ENCODE measurements at places on chromosomes 3 and 15. TPM values are rescaled to one million over a fixed set of nuclear protein-coding genes. Genes with fewer than 3 reads are reported as not detected.

PRKCD gene
- 27.3 TPM for total RNA-seq

DNA sequence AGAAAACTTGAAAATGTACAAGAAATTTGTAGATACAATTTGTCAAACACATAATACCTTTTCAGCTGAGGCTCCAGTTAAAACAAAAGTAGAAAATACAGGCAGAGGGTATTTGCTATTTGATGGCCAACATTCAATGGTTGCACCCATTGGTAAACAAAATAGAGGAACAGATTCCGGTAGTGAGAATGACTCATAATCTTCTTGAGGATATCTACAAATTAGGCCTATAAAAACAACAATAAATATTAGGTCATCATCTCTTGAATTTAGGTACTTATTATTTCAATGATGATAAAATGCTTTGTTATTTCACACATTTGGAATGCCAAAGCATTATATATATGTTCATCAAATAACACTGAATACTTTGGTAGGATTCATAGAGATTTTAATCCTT, 53.4 kb downstream of the DENND4A start:
- no peak for DNase-seq

DNA sequence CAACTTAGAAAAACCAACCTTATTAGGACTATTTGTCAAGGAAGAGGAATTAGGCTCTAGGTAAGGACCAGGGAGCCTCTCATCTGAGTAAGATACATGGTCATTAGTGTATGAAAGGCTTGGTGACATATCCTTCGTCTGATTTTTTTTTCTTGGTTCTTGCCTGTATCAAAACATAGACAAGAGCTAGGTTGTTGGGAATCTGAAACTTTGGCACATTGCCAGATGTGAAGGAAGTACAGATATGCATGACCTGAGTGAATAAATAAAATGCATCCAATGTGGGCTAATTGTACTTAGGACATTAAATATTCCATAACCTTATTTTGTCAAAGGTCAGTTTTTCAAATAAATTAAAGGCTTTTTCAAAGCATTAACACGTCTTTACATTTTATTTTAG, 151.8 kb downstream of the SYNPR start:
- DNase-seq = no peak

GPR62 gene
- total RNA-seq = not detected

DNA sequence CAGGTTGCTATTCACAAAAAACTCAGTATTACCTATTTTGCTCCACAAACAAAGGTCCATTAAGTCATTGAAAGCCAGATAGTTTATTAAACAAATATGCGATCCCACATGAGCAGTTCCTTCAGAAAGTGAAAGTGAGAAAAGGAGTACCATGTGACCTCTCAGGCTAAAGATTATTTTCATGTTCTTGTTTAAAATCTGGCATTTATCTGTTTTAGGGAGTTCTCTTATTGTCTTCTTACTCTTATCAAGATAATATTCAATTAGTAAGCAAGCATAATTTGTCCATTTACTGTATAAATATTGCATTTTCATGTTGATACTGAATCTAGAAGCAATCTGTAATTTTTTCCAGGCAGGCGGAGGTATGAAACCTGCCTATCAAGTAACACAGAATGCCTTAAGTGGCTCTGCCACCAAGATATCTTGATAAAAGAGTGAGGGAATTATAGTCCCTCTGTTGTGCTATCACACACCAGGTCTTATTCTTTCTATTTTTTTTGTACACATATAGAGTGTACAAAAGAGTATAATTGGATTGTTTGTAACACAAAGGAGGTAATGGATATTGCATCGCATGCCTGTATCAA, 20.1 kb upstream of the PLSCR5 start:
- no peak for DNase-seq

DNA sequence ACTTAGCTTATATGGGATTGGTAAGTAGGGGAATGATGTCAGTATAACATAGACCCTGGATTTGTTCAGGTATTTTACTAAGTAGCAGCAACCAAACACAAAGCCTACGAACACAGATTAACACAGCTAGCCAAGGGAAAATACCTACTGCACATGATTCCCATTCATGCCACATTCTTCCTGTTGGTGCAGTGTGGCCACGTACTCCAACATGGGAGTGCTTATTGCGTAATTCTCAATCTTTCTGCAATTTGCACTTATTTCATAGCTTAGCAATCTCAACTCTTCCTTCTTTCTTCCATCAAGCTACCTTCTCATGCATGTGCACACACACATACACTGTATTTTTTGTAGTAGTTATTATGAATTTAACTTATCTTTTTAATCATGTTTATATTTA, 186.8 kb downstream of the IL5RA start:
- no peak for DNase-seq

SEMA3B gene
- total RNA-seq = not detected

DNA sequence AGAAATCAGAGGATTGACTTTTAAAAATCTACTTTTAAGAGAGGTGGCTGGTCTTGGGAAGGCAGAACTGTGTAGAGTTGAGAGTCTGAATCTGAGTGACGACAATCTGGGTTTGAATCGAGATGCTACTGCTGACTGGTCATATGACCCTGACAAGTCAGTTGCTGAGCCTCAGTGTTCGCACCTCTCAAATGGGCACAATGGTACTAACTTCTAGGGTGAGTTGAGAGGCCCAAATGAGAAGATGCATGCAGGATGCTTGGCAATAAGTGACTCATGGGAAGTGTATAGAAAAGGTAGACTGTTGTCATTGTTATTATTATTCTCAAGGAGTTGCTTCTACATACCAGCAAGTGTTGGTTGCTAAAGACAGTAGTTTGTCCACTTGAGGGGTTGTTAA, 10.3 kb downstream of the CACNA2D3 start:
- no peak for DNase-seq

EAF1 gene
- total RNA-seq = 26.8 TPM

AHSG gene
- total RNA-seq = not detected

GRCh38 chr3:58079773-58080172, 71.6 kb downstream of the FLNB start:
- no peak for DNase-seq

DNA sequence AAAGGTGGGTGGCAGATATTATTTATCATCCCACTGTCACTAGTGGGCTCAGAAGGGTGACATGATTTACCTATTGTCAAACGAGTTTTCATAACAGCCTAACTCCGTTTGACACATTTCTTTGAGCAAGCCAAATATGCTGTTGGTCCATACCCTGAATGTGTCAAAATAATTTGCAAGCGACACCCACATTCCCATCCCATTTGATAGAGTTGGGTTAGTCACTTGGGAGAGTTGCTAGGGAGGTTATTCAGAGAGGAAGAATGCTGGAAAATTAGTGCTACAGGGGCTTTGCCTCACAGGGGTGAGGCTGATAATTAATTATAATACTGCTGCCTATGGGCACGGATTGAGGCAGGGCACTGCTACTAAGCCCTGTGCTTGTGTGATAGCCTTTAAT, 98.5 kb upstream of the FHIT start:
- no peak for DNase-seq

DNA sequence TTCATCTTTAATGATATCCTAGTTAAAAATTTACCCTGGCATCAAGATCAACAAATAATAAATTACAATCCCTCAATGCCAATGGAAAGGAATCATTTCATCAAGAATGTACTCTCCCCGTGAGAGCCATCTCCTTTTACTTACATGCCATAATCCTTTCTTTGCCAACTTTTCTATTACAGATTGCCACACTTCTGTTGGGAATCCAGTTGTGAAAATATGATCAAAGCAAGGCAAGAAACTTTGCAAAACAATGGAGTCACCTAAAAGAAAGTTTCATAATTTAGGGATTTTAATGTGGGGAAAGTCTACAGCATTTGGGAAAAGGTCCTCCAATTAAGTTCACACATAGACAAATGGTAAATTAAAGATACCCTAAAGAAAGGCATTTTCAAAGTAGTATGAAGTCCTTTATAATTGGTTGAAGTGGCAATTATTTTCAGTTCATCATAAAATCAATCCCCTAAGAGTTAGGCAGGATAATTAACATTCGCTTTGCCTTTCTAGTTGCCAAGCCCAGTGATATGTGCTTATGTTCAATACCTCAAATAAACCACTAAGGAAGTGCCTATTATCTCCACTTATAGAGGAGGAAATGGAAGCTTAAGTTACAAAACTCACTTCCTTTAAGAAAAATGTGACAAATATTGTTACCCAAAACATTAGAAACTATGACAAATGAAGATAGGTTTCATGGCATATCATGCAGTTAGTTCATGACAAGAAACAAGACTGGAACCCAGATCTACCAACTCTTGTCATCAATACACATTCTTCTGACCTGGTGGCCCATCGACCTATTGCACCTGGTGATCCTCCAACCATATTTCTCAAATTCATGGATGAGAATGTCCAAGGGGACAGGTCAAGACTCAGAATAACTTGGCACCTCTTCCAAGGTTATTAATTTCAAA, 49.1 kb downstream of the TRANK1 start:
- DNase-seq = no peak

- no peak for DNase-seq
These were observed 1.4 kb downstream of the VHL start for GRCh38 chr3:10142707-10143560.

GNAT1 gene
- not detected for total RNA-seq

- no peak for DNase-seq
These were observed 28.3 kb downstream of the CCDC32 start for GRCh38 chr15:40536501-40536900.

CCR8 gene
- 5.3 TPM for total RNA-seq

DNA sequence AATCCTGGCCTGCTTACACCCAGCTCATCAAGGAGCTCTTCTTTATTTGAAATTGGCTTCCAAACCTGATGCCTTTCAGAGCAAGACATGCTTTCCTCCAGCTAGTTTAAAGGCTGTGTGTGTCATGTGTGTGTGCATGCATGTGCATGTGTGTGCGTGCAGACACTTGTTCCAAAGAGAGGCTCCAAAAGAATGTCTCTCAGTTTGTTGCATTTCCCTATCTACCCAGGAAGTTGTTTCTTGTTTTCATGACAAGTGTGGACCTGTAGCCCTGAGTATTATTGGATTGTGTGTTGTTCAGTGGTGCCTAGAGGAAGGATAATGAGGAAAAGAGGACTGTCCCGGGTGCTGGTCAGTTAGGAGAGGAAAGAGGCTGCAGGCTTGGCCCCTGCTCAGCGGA, 240.0 kb downstream of the THSD4 start:
- no peak for DNase-seq

DNA sequence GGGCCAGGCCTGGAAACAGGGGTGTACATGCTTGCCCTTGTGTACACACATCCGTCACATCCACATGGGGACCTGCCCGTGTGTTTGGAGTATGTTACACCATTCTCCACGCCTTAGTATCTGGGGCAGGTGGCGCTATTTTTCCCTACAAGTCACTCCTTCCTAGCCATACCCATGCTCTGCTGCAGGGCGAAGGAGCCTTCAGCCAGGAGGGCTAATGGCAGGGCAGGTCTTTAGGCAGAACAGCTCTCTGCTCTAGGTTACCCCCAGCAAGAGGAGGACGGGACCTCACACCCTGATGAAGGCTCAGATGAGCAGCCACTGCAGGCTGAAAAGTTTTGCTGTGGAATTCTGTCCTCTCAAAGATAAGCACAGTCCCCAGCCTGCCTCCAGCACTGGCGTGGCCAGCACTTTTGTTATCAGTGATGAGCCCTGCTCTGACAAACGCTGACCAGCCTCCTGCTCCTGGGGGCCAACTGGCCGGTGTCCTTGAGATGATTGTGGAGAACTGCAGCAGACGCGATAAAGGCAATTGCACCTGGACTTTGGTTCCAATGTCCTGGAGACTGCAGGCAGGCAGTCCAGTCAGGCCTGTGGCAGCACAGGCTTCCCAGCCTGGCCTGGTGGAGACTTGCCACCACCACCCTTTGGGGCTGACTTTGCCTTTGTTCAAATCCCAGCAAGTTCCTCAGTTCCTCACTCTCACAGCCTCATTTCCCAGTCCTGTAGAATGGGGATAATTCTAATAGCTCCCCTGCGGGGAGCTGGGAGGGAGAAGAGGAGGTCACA, 19.8 kb upstream of the PIGZ start:
- no peak for DNase-seq

GP9 gene
- not detected for total RNA-seq

SNX33 gene
- 3.1 TPM for total RNA-seq

DNA sequence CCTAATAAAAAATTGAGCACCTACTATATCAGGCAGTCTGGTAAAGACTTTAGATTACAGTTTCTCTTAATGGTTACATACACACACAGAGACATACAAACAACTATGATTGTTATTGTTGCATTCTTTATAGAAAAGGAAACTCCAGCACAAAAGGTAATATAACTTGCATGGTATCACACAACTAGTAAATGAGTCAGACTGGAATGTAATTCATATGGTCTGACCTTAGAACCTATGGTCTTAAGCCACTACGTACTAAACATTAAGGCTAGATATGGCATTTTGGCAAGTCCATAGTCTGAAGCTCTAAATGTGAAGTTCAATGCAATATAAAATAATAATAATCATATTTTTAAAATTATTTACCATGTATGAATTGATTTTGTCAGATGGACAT, 380.6 kb downstream of the LSAMP start:
- DNase-seq = no peak

DNA sequence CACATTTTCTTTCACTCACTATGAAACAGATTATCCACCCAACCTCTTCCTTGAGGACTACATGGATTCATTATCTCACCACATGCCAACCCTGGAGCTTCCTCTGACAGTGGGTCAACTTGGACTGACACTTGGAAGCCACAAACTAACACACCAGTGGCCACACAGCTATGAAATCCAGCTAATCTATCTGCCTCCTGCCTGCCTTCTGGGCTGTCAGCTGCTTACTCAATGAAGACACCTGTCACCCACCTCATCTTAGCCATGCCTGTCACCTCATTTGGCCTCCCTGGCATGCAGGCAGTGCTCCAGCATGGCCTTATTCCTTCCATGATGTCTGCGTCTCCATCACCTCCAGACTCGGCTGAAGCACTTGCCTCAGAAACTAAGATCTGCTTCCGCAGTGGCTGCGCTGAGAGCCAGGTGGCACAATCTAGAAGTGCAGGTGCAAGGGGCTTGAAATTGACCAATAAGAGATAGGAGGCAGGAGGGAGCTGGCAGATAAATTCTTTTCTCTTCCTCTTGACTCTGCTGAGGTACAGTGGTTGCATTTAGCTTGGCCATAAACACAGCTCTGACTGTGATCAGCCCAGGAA, 105.2 kb upstream of the RNF7 start:
- no peak for DNase-seq

GRCh38 chr3:37862903-37863815, 1.5 kb downstream of the CTDSPL start:
- no peak for DNase-seq

DNA sequence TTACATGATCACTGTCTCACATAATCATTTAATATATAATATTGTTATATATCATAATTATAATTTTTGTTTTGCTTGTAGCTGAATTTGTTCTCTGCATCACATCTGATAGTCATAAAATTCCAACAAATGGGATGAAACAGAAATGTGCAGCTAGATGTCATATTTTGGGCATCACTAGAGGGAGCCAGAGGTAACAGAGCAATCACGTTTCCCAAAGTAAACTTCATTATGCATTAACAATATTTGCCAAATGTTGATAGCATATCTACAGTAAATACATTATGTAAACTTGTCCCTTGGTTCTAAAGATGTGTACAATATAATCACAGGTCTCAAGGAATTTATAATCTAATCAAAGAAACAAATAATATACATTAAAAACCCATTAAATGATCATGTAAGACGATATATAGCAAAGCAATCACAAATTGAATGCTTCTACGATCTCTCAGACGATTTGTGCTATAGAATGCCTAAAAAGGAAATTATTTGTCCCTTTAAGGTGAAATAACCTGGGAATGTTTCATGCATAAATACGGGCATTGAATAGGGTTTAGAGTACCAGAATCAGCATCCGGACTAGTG, 234.2 kb upstream of the MCTP2 start:
- DNase-seq = no peak

- DNase-seq = no peak
These were observed 14.1 kb downstream of the SOX2 start for GRCh38 chr3:181725830-181726229.

LRRC34 gene
- 2.5 TPM for total RNA-seq
